ENCODE measurements at places on chromosomes 12 and 14. TPM values are rescaled to one million over a fixed set of nuclear protein-coding genes. Genes with fewer than 3 reads are reported as not detected.
A peak's percentile ranks its signal among the peaks of the same experiment; 100 is the strongest.

DNA sequence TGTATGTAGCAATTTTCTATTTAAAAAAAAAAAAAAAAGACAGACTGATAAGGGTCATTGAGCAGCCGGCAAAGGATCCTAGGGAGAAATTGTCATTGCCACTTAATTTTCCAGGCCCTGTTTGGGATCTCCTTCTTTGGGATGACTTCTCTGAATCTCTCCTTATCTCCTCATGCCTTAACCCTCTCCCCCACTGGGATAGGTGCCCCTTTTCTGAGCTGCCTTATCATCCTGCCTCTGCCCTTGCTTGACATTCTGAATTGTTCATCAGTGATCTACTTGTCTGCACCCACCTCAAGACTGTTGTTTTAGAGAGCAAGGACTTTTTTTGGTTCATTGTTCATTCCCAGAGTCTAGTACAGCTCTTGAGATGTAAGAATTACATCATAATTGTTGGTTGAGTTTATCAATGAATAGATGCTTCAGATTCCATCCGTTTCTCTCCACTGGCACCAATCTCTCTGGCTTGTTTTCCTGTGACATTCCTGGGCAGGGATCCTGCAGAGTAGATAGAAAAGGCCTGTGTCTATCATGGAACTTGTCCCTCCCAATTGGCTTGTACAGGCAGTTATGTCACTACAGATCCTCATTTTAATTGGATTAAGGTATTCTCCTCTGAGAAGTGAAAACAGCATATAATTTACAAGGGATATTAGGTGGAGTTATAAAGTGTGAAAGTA is 42.6 kb downstream of the SOCS2 start:
- no peak for DNase-seq

- no peak for DNase-seq
Measured at GRCh38 chr14:20295067-20295466, 10.7 kb downstream of the TTC5 start.

Gene PRMT5
- 24.9 TPM for total RNA-seq

DNA sequence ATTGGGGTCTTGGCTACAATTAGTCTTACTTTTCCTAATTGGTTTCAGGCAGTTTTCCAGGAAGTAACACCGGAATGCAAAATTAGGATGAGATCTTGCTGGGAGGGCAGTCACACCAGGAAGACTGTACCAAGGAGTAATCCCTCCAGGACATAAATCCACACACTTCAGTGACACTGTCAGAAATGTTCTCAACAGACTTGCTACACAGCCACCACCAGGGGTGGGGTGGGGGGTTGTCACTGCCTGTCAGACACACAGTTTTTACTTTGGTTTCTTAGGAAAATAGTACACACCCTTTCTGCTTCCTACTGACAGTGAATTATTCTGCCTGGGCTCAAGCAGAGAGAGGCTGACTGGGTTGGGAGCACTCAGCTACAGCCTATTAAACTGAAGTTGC is 102.9 kb upstream of the CCDC196 start:
- no peak for DNase-seq

DNA sequence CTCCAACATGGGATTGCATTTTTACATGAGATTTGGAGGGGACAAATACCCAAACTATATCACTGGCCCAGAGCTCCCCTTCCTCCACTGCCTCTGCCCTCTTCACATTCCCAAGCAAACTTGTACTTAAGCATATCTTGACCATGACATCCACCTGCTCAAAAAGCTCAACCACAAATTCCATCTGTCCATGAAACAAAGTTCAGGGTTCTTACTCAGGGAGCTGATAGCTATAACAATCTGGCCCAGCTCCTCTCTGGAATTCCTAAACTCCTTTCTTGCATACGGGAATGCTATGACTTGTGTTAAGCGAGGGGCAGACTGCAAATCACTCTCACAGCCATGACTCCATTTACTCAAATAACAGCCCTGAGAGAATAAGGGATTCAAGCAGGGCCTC is 152.1 kb downstream of the GALC start:
- no peak for DNase-seq

GRCh38 chr12:92854344-92854743 is 74.8 kb downstream of the EEA1 start:
- no peak for DNase-seq

DNA sequence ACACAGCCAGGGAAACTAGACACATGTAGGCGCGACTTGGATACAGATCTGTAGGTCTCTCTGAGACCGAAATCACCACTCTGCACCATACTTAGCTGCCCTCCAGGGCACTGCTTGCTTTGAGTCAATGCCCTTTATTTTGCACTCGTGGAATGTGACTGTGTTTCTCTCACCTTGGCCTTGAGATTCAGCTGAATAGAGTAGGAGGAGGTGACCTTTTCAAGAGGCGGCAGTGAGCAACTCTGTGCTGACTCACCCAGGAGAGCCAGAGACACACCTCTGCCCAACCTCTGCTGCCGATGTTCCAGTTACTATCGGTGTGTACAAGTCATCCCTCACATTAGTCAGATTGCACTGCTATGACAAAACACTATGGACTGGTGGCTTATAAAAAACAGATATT is 583.4 kb downstream of the VRK1 start:
- DNase-seq: no peak

DNA sequence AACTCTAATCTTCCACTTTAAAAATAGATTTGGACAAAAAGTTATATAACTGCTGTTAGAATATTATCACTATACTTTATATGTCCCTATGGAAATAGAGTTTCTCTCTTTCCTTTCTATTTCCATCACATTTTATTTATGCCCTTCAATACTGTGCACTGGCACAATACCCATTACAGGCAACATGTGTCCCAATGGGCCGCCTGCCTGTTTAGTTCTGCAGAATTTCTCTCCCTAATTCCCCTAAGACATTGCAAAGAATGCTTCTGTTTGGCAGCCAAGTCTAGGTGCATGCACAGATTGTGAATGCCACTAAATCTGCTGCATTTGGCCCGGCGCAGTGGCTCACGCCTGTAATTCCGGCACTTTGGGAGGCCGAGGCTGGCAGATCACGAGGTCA is 520.4 kb upstream of the FLRT2 start:
- no peak for DNase-seq

DNA sequence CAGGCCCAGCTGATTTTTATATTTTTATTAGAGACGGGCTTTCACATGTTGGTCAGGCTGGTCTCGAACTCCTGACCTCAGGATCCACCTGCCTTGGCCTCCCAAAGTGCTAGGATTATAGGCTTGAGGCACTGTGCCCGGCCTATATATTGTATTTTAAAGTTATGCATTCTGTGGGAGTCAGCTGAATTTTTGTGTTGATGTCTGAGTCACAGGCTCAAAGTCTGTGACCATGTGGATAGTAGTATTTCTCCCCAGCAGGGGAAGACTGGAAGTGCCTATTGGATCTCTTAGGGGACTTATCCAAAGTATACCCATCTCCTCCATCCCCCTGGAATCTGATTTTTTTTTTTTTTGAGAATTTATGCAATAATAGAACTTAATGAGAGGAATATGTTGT is 43.8 kb upstream of the ATF1 start:
- DNase-seq: no peak

DNA sequence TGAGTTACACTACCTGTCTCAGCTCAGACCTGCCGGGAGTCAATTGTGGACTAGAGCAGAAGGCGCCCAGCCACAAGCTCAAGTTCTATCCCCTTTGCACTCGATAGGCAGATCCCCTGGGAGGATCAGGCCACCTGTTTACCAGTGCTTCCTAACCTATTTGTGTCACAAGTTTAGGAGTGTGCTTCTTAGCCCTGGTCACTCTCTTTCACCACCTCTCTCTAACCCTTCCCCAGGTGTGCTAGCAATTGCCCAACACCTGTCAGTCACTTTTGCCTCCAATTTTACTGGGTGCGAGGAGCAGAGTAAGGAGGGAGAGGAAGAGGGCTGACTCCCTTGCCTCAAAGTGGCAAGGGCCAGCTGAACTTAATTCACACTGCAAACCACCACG is 745 bp upstream of the NAA30 start:
- peak; percentile 2 for DNase-seq

DNA sequence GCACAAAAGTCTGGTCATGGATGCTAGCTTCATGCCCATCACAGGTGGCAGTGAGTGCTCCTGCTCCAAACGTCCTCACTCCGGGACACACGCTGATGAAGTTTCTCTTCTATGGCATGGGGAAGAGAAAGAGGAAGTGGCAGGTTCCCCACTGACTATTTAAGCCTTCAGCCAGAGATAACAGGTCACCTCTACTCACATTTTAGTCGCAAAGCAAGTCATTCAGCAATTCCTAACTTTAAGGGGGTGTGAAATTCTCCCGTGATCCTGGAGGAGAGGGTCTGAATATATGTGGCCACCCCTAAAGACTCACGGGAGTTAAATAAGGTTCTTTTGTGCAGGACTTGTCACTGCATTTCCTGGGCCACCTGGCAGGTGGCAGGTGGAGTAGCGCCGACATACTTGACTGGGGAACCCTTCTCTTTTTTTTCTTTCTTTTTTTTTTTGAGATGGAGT is 18.8 kb upstream of the RCOR1 start:
- no peak for DNase-seq
